ENCODE measurements at places on chromosomes 12 and 14.

- no peak for DNase-seq
These were observed 674.1 kb upstream of the ATXN7L3B start for GRCh38 chr12:73863546-73863945.

- no peak for DNase-seq
These were observed 53.3 kb downstream of the BEGAIN start for GRCh38 chr14:100533656-100534485.

DNA sequence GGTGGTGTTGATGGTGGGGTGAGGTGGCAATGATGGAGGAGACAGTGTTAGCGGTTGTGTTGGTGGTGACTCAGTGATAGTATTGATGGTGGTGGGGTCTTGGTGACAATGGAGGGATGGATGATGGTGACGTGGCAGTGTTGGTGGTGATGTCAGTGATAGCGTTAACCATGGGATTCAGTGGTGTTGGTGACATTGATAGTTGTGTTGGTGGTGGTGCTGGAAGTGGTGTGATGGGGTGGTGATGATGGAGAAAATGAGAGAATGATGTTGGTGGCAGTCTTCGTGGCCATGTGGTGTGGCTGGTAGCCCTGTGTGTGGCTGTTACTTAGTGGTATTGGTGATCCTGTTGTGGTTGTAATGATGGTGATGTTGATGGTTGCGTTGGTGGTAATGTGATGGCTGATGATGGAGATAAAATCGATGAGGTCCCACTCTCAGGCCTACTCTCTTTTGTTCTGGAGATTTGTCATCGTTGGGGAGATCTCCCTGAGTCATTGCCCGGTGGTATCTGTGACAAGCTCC, 2.6 kb downstream of the DTX1 start:
- no peak for DNase-seq

DNA sequence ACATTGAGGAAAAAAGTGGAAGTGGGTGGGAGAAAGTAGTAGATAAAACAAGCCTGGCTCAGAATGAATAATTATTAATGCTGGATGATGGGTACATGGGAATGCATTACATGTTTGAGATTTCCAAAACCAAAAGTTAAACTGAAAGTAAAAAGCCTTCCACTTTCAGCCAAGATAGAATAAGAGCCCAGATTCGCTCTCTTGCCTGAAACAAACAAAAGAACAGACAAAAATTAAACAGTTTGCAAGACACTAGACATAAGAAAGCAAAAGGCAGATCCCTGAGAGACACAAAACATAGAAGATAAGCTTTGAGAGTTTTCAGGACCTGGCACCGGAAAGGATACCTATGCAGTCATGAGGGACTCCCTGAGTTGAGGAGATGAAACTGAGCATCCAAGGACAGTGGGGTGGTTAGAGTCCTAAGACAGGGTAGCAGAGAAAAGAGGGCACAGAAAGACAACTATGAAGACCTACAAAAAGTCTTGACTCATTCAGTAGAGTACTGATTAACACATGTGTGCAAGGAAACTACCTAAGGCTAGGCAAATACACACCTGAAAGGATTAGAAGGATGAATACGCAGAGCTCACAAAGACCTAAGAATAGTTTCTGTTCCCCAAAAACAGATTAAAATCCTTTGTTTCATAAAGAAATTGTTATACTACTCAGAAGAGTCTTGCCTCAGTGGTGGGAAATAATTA, 54.1 kb downstream of the CEP83 start:
- no peak for DNase-seq

DNA sequence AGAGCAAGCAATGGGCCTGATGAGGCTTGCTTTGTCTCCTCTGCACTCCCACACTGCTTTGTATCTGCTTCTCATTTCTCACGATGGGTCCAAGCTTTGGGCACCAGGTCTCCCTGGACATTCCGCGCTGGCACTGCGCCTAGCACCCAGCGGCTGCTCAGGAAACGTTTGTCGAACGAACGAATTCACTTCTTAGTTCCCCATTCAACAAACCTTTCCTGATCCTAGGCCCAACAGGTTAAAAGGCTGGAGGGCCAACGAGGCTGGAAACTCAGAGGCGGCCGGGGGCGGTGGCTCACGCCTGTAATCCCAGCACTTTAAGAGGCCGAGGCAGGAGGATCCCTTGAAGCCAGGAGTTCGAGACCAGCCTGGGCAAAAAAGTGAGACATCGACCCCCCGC, 1.0 kb upstream of the GLRX5 start:
- no peak for DNase-seq

GRCh38 chr12:46219877-46220655, 48.8 kb downstream of the SLC38A1 start:
- no peak for DNase-seq

- DNase-seq = no peak
These were observed 11.3 kb upstream of the KCNH3 start for GRCh38 chr12:49527361-49528130.

DNA sequence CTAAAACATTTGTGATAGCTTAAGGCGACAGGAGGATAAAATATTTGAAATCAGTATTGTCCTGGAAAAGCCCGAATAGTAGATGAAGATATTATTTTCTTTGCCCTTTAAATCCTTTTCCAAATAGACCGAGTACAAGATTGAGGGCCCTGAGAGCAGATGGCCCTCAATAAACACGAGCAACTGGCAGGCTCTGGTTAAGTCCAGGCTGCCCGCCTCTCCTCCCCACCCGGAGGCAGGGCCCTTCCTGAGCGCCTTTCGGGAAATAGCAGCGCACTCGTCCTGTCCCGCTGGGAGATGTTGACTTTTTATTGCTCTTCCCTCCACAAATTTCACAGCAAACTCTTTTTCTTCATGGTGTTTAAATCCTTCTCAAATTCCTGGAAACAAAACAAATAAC, 50.8 kb upstream of the MAX start:
- no peak for DNase-seq
